ENCODE measurements at places on chromosomes 4 and X. TPM values are rescaled to one million over a fixed set of nuclear protein-coding genes. Genes with fewer than 3 reads are reported as not detected.

- DNase-seq: no peak
These were observed 168.4 kb upstream of the TENM3 start for GRCh38 chr4:182074810-182075209.

The NXF2 gene
- total RNA-seq: not detected

GRCh38 chrX:131565909-131566308 is 22.0 kb downstream of the OR13H1 start:
- DNase-seq: no peak

DNA sequence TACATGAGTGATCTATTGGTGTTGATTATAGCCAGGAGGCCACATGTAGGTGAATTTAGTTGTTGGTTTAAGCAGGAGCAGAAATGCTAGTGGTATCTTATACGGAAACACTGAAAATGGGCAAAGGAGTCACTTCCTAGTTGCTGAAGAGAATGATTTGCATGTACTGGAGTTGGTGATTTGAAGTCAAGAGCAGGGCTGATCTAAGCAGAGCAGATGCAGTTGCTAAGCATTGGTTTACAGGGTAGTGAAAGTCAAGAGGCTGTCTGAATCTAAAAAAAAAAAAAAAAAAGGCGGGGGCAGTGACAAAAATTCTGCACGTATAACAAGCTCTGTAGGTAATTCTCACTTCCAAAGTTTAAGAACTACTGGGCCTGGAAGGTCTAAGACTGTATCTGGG is 90.4 kb upstream of the HPRT1 start:
- no peak for DNase-seq

The GPRASP1 gene
- 4.6 TPM for total RNA-seq

DNA sequence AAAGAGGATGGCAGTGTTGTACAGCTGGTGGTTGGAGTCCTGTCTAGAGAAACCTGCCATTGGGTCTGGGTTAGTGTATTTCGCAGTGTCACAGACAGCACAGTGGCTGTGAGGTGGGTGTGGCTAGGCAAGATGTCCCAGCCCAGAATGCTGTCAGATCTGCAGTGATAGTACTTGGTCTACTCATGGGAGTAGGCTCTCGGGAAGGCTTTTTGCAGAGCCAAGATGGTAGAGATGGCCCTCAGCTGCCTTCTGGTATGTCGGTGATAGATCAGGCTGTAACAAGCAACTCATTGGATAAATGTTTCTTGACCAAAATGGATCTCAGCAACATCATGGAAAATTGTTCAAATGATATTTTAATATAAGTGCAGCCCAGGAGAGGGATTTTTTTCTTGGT is 84.3 kb upstream of the WDR1 start:
- DNase-seq: no peak

DNA sequence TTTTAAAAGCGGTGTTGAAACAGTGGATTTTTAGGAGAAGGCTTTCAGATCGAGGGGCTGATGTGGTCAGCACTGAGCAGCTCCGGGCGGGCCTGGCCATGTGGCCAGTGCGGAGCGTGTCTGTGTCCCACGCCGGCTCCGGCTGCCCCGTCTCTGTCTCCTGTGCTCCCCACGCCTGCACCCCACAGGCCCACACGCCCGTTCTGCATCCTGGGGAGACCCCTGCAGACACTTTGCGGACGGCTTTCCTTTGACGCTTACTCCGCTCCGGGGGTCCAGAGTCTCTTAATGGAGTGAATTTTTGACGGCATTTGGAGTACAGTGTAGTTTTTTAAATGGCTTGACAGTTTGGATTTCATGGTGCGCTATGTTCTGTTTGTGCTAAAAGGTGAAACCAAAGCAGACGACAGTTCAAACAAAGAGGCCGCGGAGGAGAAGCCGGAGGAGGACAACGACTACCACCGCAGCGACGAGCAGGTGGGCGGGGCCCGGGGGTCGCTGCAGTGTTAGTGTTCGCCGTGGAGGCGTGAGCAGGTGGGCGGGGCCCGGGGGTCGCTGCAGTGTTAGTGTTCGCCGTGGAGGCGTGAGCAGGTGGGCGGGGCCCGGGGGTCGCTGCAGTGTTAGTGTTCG is 38.7 kb downstream of the PCGF3 start:
- peak; percentile 26 for DNase-seq

The ADGRG4 gene
- not detected for total RNA-seq
